ENCODE measurements at places on chromosomes 7 and 10.

DNA sequence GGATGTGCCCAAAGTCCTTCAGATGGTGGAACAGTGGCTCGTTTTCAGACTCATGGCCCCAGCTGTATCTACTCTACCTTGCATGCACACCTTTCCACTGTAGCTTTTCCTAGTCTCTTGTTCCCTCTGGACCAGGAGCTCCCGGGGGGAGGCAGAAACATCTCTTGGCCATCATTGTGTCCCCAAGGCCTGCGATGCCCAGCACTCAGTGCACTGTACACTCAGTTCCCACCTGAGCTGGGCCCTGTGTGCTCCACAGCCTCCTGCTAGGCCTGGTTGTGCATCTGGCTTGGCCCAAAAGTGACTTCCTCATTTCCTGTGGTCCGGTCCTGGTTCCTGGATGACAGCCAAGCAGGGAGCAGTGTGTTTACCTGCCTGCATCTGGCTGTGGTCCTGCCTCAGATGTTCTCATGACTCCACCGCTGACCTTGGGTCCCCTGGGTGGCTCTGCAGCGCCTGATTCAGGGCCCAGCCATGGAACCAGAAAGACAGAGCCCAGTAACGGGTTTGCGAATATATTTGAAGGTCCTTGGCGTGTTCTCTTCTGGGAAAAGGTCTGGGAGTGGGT is 9.9 kb upstream of the DOCK1 start:
- DNase-seq: no peak

- no peak for DNase-seq
Observed at GRCh38 chr7:41879403-41879802, 176.5 kb upstream of the INHBA start.

DNA sequence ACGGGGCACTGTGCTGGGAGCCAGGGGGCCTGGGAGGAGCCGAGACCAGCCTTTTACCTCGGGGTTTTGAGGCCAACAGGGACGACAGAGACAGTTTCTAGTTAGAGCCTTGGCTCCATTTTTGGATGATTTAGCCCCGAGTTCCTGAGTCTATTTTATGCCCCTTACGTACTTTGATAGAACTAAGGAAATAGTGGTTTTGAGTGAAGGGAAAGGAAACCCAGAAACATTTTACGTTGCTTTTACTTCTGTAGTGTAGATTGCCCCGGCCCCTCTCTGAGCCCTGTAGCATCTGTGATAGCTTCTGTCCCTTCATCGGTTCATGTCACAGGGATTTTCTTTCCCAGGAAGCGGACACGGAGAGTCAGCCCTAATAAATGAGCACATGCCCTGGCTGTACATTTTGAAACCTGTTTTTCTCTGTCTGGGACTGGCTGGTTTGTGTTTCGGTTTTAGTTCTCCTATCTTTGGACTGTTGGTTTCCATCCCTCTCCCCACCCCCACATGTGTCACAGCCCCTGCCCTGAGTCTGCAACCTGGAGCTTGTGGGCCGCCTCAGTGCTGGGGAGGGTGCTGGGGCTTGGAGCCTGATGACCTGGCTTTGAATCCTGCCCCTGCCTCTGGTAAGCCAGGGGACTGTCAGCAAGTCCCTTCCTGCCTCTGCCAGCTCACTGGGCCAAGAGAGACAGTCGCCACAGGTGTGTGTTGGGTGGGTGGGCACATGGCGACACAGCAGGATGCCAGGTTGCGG is 6.9 kb upstream of the ORAI2 start:
- no peak for DNase-seq

DNA sequence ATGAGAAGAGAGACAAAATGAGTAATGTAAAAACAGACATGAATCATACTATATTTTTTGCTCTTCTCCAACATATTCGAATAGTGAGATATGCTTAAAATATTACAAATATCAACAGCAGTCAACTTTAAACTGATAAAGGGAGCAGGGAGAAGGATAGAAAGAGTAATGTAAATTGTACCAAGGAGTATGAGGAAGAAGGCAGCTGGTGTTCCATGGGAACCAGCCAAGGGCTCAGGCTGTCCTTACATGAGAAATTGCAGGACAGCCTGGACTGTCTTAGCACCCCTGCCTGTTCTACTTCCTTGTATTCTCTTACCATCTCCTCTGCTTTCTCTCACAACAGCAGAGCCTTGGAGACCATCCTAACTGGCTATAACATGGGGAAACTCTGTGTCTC is 128.7 kb downstream of the TSPAN12 start:
- DNase-seq: no peak

- no peak for DNase-seq
Observed at GRCh38 chr10:130761032-130761575, 550.4 kb downstream of the TCERG1L start.

- DNase-seq: no peak
Observed at GRCh38 chr10:47077386-47077785, 166.2 kb downstream of the PTPN20 start.

- DNase-seq: no peak
Observed at GRCh38 chr10:114525368-114525949, 121.2 kb upstream of the AFAP1L2 start.

DNA sequence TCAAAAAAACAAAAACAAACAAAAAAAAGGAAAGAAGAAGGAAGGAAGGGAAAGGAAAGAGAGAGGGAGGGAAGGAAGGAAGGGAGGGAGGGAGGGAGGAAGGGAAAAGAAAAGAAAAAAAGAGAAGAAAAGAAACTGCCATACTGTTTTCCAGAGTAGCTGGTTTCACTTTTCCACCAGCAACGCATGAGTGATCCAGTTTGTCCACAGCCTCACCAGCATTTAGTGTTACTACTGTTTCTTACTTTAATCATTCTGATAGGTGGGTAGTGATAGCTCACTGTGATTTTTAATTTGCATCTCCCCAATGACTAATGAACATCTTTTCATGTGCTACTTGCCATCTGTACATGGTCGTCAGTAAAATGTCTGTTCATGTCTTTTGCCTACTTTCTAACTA is 9.6 kb downstream of the GSTK1 start:
- no peak for DNase-seq

DNA sequence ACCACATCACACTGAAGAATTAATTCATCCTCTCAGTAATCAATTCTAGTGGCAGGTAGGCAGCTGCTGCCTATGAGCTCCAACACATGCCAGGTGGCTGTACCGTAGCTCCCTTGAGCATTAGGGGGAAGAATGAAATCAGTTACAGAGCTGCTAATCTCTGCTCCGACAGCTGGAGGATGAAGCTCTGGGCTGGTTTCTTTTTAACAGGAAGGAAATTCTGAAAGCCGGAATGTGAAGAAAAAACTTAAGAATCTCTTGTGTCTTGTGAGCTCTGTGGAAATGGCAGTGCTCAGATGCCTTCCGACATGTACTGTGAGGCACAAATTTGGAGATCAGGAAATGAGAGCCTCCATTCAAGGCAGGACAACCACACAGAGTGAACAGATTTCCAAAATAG is 2.8 kb upstream of the AHCYL2 start:
- DNase-seq: no peak

DNA sequence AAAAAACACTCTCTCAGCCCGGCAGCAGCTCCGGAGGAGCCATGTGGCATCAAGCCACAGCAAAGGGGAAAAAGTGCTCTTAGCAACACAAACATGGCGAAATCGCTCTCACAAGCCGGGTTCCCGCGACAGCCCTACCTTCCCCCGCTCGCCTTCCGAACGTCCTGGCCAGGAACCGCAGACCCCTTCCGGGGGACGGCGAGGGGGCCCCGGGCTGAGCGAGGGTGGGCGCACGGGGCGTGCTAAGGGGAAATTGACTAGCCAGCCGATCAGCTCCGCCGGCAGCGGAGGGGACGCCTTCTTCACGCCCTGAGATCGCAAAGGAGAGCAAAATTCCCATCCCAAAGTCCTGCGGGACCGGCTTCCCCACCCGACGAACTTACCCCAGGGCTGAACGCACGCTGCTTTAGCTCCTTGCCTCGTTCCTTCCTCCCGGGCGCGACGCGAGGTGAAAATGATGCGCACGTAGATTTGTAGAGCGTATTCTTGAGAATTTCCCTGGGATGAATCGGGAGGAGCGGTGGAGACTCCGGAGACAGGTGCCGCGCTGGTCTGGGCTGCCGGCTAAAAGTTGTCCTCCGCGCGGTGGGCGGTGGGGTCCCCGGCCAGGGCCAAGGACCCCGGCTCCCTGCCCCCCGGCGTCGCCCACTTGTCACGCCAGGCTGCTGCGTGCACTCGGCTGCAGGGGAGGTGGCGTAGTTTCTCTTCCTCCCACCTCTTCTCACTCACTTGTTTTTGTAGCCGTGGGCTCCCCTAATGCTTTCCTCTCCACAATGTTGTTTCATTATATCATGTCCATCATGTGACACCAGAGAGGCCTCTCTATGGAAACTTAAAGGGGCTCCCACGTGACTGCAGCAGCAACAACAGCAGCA is 220.1 kb upstream of the MKLN1 start:
- DNase-seq: peak; percentile 84

DNA sequence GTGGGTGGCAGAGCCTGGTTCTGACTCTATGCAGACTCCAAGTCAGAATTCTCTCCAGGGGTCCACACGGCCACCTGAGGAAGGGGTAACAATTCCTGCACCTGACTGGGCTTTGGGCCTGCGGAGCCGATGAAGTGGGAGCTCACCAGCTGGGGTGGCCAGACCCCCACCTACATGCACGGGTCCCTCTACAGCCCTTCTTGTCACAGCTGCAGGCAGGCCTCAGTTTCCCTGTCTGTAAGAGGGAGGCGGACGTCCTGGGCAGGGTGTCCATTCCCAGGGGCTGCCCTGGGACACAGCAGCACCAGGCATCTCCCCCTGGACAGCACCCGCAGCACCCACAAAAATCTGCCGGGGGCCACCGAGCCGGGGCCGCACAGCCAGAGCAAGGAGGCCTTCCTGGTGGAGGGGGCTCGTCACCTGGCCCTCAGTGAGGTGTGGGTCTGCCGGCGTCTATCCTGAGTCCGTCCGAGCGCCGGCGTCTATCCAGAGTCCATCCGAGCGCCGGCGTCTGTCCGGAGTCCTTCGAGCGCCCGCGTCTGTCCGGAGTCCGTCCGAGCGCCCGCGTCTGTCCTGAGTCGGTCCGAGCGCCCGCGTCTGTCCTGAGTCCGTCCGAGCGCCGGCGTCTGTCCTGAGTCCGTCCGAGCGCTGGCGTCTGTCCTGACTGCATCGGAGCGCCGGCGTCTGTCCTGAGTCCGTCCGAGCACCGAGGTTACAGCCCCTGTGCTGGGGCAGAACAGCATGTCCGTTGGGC is 65.1 kb downstream of the PDGFA start:
- no peak for DNase-seq

GRCh38 chr7:141144921-141145629 is 71.2 kb downstream of the TMEM178B start:
- no peak for DNase-seq

GRCh38 chr7:105339404-105340323 is 49.1 kb downstream of the SRPK2 start:
- DNase-seq: no peak

DNA sequence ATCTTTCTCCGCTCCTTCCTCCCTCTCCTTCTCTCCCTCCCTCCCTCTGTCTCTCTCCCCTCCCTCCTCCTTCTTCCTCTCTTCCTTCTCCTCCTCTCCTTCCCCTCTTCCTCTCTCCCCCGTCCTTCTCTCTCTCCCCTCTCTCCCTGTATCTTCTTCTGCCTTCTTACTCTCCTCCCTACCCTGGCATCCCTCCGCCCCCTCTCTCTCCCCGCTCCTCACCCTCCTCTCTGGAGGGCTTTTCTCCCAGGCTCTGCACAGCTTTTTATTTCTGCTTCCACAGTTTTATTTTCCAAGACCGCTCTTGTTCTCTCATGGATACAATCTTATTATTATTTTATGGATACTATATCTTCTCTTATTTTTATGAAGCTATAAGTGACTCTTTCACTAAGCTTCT is 32.6 kb downstream of the AP5Z1 start:
- no peak for DNase-seq

- no peak for DNase-seq
Observed at GRCh38 chr7:93211228-93211818, 14.9 kb downstream of the HEPACAM2 start.

GRCh38 chr10:7285522-7286322 is 125.1 kb downstream of the SFMBT2 start:
- DNase-seq: no peak

GRCh38 chr7:82859106-82859850 is 303.4 kb downstream of the PCLO start:
- no peak for DNase-seq

DNA sequence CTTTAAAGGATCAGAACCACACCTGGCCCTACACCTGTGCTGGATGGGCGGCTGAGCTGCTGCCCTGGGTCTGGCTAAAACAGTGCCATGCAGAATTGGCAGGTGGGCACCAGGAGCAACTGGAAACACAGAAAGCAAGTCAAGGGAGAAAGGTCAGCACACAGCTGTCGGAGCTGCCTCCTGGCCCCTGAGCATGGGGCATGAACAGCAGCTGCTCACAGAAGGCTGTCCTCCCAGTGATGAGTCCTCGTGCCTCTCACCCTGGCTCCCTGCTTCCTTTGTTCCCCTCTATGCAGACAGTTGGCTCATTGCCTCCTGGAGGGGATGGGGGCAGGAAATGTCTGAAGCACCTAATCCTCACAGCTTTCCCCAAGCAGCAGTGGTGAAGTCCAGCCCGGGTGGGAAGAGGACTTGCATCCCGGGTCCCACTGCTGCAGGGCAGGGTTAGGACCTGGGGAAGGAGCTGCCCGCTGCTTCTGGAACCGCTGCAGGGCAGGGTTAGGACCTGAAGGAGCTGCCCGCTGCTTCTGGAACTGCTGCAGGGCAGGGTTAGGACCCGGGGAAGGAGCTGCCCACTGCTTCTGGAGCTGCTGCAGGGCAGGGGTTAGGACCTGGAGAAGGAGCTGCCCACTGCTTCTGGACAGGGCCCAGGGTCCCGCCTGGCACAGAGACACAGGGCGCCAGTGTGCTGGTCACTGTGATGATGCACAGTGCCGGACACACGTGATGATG is 37.3 kb downstream of the VIPR2 start:
- DNase-seq: no peak

- no peak for DNase-seq
Observed at GRCh38 chr7:74224511-74224832, 14.7 kb downstream of the LAT2 start.

DNA sequence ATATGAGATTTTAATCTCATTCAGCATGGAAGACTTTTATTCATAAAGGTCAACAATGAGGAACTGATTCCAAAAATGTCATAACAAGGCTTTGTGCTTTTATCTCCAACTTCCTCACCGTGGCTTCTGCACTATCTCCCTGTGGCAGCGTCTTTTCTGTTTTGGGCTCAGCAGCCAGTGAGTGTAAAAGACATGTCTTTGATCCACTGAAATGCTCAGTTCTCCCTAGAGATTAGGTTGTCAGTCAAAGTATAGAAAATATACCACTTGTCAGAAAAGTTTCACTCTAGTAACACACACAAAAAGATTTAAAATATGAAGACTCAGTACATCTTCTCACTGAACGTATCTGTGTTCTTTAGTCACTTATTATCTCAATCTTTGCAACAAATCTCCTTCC is 901.8 kb upstream of the ZWINT start:
- no peak for DNase-seq

DNA sequence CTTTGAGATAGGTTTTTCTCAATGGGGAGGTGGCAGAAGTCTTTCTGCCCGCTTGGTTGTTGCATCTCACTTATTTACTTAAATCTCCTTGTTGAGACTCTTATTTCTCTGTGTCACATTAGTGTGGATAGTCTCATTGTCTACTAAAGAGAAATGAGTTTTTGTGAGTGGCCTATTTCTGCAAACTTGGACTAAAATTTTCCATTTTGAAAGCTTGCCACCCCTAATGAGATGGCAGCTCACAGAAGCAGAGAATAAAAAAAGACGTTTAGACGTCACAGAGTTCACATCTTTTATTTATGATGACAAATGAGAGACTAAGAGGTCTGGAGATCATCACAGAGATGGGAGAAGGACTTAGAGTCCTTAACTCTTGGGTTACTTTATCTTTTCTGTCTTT is 262.7 kb upstream of the PHYHIPL start:
- no peak for DNase-seq

GRCh38 chr7:135334830-135335543 is 101.3 kb downstream of the STRA8 start:
- peak; percentile 54 for DNase-seq
